Smooth muscle cell of the coronary artery (primary cell): ENCODE measurements at places on chromosomes 7 and 10. TPM values are rescaled to one million over a fixed set of nuclear protein-coding genes. Genes with fewer than 3 reads are reported as not detected.

Gene GDF2
- not detected in 2 replicates for total RNA-seq

Gene BTRC
- 10.1 and 13.2 TPM in 2 replicates for total RNA-seq

Gene DGKB
- 0.59 TPM in 1 of 2 replicates, not detected in the other for total RNA-seq

Gene PDE1C
- total RNA-seq = 6.1 and 53.9 TPM in 2 replicates

Gene ANKRD61
- 0.15 and 0.35 TPM in 2 replicates for total RNA-seq

Gene INPP5A
- 26.3 and 38.0 TPM in 2 replicates for total RNA-seq

Gene FXYD4
- not detected in 2 replicates for total RNA-seq

Gene IL6
- total RNA-seq = 32.2 and 60.7 TPM in 2 replicates
